ENCODE measurements at places on chromosomes 12 and 14.
A peak's percentile ranks its signal among the peaks of the same experiment; 100 is the strongest.

GRCh38 chr12:41946106-41946505 lies 198.6 kb downstream of the GXYLT1 start:
- no peak for DNase-seq

DNA sequence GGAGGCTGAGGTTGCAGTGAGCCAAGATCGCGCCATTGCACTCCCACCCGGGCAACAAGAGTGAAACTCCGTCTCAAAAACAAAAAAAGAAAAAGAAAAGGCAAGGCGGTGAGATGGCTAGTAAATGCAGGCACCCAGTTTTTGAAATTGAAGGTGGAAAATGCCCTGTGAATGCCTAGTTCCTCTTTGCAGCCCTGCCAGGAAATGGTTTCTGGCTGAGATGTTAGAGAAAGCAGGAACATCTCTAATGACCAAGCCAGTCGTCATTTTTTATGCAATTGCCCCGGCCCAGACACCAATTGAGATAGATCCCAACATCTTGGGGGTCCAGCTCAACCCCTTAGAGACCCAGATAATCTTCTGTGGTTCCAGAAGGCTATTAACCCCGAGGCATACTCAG lies 17.0 kb downstream of the SLC8A3 start:
- DNase-seq = no peak

DNA sequence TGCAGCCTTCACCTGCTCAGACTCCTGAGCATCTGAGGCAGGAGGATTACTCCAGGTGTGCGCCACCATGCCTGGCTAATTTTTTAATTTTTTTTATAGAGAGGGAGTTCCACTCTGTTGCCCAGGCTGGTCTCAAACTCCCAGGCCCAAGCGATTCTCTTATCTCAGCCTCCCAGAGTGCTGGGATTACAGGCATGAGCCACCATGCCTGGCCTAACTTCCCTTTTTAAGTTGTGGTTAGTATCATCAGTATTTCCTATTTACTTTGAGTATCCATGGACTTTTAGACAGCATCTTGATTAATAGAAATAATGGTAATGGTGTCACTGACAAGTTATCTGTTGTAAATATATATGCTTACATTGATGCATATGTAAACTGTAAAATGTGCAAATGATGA lies 116.9 kb downstream of the FGD4 start:
- no peak for DNase-seq

- no peak for DNase-seq
Observed at GRCh38 chr12:40175045-40175444, 49.8 kb upstream of the LRRK2 start.

DNA sequence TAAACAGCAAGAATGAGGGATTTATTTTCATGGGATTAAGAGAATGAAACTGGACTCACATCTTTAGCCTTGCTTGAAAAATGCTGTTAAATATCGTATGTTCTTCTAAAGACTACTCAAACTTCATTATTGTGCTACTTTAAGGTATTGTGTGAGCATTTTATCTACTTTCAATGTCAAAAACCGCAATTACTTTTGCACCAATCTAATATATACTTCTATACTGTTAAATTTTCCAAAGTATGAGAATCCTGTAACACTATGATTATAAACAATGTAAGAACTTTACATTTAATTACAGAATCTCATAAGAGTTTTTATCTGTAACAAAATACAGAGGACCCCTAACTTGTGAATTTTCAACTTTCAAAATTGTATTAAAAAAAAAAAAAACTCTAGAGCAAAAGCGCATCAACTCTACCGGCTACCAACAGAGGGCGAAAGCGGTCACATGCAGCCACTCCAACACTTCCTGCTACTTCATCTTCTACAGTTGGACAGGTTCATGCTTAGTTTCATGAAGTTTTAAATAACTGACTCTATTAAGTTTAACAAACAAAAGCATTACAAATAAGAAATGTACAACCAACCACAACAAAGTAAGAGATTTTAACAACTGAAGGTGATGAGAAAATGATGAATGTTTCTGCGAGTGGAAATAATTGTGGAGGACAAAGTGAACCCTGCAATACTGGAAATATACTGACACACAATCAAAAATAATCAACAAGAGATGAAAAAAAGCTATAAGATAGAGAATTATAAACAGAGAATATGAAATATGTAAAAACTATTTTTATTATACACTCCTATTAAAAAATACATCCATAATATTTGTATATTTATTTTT lies 210.9 kb downstream of the MED13L start:
- DNase-seq = no peak

GRCh38 chr12:117850048-117850447 lies 118.7 kb downstream of the KSR2 start:
- DNase-seq = peak; percentile 40

GRCh38 chr14:103377522-103378037 lies 7.6 kb upstream of the MARK3 start:
- DNase-seq = no peak

DNA sequence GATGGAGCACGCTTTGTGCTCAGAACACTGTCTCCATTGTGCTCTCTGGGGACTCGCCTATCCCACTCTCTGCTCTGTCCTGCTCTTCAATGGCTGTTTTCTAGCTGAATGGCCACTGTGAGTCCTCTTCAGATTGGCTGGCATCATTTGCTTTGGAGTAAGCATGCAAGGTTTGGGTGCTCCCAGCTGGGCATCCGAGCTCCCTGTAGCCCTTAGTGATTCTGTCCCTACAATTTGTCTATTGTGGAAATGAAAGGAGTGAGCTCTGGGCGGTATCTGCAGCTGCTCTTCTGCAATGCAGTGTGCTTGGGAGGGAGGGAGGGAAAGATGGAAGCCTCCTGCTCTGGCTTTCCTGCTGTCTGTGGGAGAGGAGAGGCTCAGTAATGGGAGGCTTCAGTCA lies 84.8 kb downstream of the SMOC1 start:
- DNase-seq = no peak

All from H54 (cell line).